ENCODE measurements at places on chromosomes 4 and X. TPM values are rescaled to one million over a fixed set of nuclear protein-coding genes. Genes with fewer than 3 reads are reported as not detected.

Gene CT55
- not detected for polyA plus RNA-seq

Gene MFAP3L
- 1.9 TPM for polyA plus RNA-seq

Gene SPANXA2
- polyA plus RNA-seq: not detected

Gene SMIM10
- 31.9 TPM for polyA plus RNA-seq

Gene RADX
- 0.13 TPM for polyA plus RNA-seq

Gene ZDHHC15
- 1.6 TPM for polyA plus RNA-seq

Gene DHRSX
- polyA plus RNA-seq: 7.7 TPM

Gene CT83
- not detected for polyA plus RNA-seq

Gene PLP2
- polyA plus RNA-seq: 337 TPM

Gene BEX1
- 1.1 TPM for polyA plus RNA-seq

Gene MAGEA9
- polyA plus RNA-seq: not detected

Gene SSX1
- not detected for polyA plus RNA-seq

Gene XIAP
- 4.9 TPM for polyA plus RNA-seq

Gene SFRP2
- polyA plus RNA-seq: 13.0 TPM

Gene NKX3-2
- polyA plus RNA-seq: not detected

Gene PRDM8
- polyA plus RNA-seq: 0.31 TPM

Gene PACRGL
- 17.5 TPM for polyA plus RNA-seq

Gene BEND2
- polyA plus RNA-seq: not detected

Gene MXRA5
- 0.05 TPM for polyA plus RNA-seq

Gene TASL
- 4.5 TPM for polyA plus RNA-seq

Gene SUPT20HL2
- polyA plus RNA-seq: not detected

Gene FAAH2
- polyA plus RNA-seq: not detected

Gene LGI2
- 0.79 TPM for polyA plus RNA-seq

Gene CLTRN
- polyA plus RNA-seq: not detected

Gene ZC4H2
- 5.4 TPM for polyA plus RNA-seq

Gene RAB9B
- 5.0 TPM for polyA plus RNA-seq

Gene GPR82
- polyA plus RNA-seq: 0.88 TPM

Gene ANAPC4
- polyA plus RNA-seq: 25.3 TPM

Gene SHROOM2
- polyA plus RNA-seq: 0.38 TPM

Gene XK
- 3.1 TPM for polyA plus RNA-seq

Gene MOB1B
- polyA plus RNA-seq: 5.9 TPM

Gene ACSL1
- 49.7 TPM for polyA plus RNA-seq

Gene MAGED4B
- polyA plus RNA-seq: not detected

Gene MAGEC1
- polyA plus RNA-seq: not detected

Gene ADAM29
- polyA plus RNA-seq: not detected

Gene CCDC120
- 6.4 TPM for polyA plus RNA-seq

Gene HMX1
- not detected for polyA plus RNA-seq

Gene S100P
- polyA plus RNA-seq: 17.2 TPM

Gene DOK7
- polyA plus RNA-seq: 4.3 TPM

Gene AMBN
- not detected for polyA plus RNA-seq

Gene TRMT10A
- 4.6 TPM for polyA plus RNA-seq

Gene TREX2
- 39.1 TPM for polyA plus RNA-seq
